Type B pancreatic cell (in vitro differentiated cells): ENCODE measurements at places on chromosomes 4 and X.

GRCh38 chr4:54440394-54441136, 211.5 kb downstream of the PDGFRA start:
- DNase-seq, result no peak

DNA sequence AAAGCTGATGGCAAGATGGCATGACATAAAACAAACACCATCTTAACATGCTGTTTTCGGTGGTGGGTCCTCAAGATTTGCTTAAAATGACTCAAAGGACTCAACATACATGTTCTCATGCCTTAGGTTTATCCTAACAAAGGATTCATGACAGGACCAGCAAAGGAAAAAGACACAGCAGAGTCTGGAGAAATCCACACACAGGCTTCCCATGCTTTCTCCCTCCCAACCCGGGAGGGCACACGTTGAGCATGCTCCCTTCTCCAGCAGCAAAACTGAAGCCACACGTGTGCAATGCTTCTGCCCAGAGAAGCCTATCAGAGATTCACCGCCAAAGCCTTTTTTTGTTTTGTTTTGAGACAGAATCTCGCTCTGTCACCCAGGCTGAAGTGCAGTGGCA, 39.9 kb downstream of the SAT1 start:
- DNase-seq, result no peak

DNA sequence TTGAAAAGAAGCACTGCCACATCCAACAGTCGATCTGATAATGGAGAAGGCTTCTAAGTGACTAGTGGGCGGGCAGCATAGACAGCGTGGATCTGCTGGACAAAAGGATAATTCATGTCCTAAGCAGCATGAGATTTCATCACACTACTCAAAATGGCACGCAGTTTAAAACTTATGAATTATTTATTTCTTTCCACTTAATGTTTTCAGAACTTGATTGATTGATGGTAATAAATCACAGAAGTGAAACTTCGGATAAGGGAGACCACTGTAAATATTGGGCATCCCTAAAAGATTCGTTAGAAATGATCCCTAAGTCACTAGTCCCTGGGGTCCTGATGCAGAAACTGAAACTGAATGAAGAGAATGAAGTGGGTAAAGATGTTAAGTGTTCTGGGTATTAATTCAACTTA, 93.0 kb upstream of the ANK2 start:
- DNase-seq, result no peak

GRCh38 chrX:56783450-56783831, 54.4 kb downstream of the NBDY start:
- DNase-seq, result no peak

GRCh38 chr4:1365271-1366178, 18.5 kb downstream of the UVSSA start:
- no peak for DNase-seq

DNA sequence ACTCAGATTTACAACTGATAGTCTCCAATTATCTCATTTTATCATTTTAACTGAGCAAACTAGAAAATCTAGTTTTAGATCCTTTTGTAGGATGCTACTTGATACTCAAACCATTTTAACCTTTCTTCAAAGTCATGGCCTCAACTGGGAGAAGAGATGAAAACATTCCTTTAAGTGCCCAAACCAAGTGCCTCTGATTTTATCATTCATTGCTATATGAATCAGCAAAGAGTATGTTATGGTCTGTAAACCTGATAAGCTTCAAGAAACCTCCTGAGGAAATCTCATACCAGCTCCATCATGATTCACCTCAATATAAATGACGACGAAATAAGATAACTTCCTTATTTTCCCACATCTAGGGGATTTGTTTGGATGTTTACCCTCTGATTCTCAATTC, 119.9 kb downstream of the FAM13A start:
- no peak for DNase-seq

- DNase-seq, result no peak
Observed at GRCh38 chrX:108132876-108133275, 41.3 kb downstream of the ATG4A start.

DNA sequence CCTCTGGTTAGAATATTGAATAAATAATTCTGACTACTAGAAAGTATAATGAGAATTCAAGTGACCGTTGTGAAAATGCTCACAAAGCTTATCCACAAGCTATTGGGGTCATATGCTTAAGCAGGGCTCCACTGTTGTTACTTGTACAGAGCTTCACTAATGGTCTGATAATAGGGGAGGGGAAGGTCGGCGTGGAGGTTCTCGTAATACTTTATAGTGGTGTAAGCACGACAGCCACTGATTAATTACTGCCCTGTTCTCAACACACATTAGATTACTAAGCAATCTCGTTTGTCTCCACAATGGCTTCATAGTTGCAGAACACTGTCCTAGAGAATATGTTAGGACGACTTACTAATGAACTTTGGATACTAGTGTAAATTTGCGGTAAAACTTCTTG, 11.6 kb downstream of the UNC5C start:
- DNase-seq, result no peak

GRCh38 chr4:8331575-8331955, 62.0 kb downstream of the HTRA3 start:
- no peak for DNase-seq

DNA sequence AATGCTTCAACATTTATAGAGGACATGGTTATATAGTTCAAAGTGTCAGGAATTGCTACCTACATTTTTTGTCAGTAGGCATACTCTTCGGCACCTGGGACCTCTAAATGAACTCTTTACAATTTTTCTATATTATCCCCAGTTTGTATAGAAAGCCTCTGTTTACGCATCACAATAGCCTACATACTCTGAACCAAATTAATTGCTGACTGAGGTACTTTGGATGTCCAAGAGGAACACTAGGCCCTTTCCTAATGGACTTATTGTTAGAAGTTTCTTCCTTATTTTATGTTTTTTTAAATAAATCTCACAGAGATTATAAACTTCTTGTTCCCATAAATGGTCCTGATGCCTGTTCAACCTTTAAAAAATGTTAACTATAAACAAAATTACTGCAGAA, 8.4 kb upstream of the AFF2 start:
- DNase-seq, result no peak

GRCh38 chr4:150875367-150875766, 139.7 kb downstream of the LRBA start:
- DNase-seq, result no peak

- DNase-seq, result no peak
Observed at GRCh38 chr4:158067646-158068045, 105.2 kb downstream of the GASK1B start.

- DNase-seq, result no peak
Observed at GRCh38 chrX:100408713-100409609, 1.1 kb downstream of the PCDH19 start.
